ENCODE measurements at places on chromosomes 6 and 20.

DNA sequence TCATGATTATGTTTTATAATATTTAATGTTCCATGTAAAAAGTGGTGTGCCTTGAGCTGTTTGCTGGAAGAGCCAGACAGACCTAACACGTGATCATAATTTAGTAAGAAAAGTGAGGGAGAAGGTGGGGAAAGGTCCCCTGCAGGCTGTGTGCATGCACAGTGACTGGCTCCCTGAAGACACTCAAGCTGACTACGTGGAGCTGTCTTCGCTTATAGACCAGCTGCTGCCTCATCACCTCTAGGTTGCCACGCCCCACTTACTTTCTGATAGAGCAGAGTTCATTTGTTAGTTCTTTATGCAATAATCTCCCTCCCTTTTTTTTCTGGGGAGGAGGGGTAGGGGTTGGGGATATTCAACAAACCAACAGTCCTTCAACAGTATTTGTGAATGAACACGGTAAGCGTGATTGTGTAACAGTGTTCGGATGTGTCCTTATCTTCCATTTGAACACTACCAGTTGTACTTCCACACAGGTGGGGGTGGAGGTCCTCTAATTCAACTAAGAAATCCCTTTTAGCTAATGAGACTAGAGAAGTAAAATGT, 157.3 kb downstream of the BACH2 start:
- DNase-seq, result no peak

GRCh38 chr6:138253731-138254130, 35.4 kb upstream of the PBOV1 start:
- no peak for DNase-seq

DNA sequence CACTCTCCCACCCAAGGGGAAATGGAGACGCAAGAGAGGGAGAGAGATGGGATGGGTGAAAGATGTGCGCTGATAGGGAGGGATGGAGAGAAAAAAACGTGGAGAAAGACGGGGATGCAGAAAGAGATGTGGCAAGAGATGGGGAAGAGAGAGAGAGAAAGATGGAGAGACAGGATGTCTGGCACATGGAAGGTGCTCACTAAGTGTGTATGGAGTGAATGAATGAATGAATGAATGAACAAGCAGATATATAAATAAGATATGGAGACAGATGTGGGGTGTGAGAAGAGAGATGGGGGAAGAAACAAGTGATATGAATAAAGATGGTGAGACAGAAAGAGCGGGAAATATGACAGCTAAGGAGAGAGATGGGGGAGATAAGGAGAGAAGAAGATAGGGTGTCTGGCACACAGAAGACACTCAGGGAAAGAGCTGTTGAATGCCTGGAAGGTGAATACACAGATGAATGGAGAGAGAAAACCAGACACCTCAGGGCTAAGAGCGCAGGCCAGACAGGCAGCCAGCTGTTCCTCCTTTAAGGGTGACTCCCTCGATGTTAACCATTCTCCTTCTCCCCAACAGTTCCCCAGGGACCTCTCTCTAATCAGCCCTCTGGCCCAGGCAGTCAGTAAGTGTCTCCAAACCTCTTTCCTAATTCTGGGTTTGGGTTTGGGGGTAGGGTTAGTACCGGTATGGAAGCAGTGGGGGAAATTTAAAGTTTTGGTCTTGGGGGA, 754 bp downstream of the TNF start:
- DNase-seq, result no peak

- no peak for DNase-seq
Observed at GRCh38 chr6:165618241-165618640, 44.8 kb downstream of the PDE10A start.

- no peak for DNase-seq
Observed at GRCh38 chr6:157728183-157728881, 94.7 kb upstream of the SNX9 start.

DNA sequence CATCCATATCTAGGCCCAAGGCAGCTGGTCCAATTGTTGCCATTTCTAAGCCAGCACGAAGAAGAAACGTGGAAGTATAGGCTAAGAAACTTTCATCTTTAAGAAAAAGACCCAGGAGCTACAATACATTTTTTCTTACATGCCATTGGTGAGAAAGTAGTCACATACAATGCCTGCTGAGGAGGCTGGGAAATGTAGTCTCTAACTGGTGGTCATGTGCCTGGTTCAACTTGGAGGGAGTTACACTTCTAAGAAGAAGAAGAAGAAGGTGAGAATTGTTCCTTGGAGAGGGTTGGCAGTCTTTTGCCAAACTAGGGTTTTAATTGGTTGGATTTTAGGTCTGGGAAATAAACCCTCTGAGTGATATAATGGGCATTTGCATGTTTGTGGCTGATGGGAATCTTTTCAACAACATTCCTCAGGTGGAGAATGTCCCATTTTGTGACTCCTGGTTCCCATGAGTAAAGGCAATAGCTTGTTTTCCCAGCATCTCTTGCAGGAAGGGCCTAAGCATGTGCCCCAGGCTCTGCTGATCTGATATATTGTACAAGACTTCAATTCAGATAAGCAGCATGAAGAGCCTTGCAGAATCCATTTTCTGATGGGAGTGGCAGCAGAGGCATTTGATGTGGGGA, 47.0 kb upstream of the PREP start:
- no peak for DNase-seq

DNA sequence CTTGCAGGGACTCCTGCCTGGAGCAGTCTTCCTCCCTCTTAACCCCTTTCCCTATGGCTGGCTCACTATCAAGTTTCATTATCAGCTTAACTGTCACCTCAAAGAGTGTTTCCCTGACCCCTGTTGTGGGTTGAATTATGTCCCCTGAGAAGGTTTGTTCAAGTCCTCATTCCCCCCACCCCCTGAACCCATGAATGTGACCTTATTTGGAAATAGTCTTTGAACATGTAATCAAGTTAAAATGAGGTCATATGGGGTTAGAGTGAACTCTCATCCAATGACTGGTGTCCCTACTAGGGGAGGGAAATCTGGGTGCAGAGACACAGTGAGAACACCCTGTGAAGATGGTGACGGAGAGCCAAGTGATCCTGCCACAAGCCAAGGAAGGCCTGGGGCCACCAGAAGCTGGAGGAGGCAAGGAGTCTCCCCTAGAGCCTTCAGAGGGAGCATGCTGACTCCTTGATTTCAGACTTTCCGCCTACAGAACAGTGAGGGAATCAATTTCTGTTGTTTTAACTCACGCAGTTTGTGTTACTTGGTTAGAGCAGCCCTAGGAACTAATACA, 165.2 kb upstream of the TOP1 start:
- no peak for DNase-seq

- DNase-seq, result no peak
Observed at GRCh38 chr6:28353356-28353755, 3.6 kb downstream of the ZKSCAN3 start.

- DNase-seq, result no peak
Observed at GRCh38 chr20:63709149-63709527, 1.3 kb downstream of the ZGPAT start.

DNA sequence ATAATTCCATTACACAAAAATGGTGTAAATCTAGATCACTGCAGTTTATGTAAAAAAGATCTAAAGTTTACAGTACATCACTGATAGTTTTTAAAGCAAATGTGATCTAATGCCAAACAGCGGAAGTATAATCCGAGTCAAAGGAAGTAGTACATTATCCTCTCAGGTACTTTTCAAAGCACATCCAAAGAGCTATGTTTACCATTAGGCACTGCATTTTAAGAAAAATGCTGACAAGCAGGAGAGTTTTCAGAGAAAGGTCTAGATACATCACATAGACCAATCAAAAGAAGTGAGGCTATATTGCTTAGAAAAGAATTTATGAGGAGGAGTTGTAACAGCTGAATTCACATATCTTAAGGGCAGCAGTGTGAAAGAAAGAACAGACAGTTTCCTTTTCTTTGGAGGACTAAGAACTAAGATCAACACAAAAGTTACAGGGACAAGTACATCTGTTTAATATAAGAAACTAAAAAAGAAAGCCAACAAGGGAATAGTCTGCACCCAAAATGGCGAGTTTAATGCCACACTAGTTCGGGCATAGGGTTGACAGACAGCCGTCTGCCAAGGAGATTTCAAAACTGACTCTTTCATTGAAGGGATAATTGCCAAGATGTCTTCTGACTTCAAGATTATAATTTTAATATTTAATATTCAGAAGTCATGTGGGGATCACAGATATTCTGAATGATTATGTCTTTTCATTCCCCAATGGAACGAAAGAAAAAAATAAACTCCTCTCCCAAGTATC, 1.4 kb downstream of the ZNF184 start:
- no peak for DNase-seq

- no peak for DNase-seq
Observed at GRCh38 chr6:16514249-16514648, 247.0 kb downstream of the ATXN1 start.
